Vagina (tissue), 2 donors: ENCODE measurements at places on chromosomes 3 and 15. TPM values are rescaled to one million over a fixed set of nuclear protein-coding genes. Genes with fewer than 3 reads are reported as not detected.

The RLBP1 gene
- not detected for total RNA-seq

The C3orf49 gene
- not detected for total RNA-seq

The SYNPR gene
- total RNA-seq = not detected

The ATG7 gene
- total RNA-seq = 55.0 TPM

The BLM gene
- total RNA-seq = 1.7 TPM

The ARHGAP11A gene
- 7.4 TPM for total RNA-seq

The ARGFX gene
- not detected for total RNA-seq

The SCN11A gene
- not detected for total RNA-seq

The ARNT2 gene
- 8.1 TPM for total RNA-seq

The CHRNA7 gene
- total RNA-seq = 10.1 TPM

The IL17RE gene
- 15.2 TPM for total RNA-seq

The CACNA1D gene
- 0.74 TPM for total RNA-seq

The CTXN2 gene
- total RNA-seq = not detected

GRCh38 chr3:40876009-40876408 lies 323.3 kb upstream of the CTNNB1 start:
- DNase-seq = no peak

DNA sequence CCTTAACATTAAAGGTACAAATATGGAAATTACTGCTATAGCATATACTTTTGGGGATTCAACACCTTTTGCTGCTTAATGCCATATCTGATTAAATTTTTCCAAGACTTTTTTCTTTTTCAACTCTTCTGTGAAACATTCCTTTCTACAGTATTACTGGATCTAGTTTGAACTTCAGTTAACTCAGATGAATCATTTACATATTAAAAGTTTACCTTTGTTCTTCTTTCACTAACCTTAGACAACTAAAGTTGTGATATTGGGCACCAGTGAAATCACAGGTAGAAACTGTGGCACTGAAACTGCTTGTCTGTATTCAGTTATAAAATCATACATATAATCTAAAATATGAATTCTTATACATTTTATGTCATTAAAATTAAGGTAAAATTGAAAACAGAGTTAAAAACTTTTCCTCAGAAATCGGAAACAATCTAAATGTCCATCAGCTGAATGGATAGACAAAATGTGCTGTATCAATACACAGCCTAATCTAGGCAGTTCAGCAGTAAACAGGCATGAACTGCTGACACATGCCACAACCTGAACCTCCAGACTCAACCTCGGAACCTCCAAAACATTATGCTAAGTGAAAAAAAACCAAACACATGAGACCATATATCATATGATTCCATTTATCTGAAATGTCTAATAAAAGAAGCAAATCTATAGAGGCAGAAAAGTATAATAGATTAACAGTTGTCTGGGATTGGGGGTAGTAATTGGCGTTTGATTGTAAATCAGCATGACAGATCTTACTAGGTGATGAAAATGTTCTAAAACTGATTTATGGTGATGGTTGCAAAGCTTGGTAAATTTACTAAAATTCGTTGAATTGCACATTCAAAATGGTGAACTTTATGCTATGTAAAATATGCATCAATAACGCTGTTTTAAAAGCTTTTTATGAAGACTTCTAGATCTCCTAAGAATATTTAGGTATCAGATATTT lies 50.0 kb downstream of the PPARG start:
- DNase-seq = no peak

DNA sequence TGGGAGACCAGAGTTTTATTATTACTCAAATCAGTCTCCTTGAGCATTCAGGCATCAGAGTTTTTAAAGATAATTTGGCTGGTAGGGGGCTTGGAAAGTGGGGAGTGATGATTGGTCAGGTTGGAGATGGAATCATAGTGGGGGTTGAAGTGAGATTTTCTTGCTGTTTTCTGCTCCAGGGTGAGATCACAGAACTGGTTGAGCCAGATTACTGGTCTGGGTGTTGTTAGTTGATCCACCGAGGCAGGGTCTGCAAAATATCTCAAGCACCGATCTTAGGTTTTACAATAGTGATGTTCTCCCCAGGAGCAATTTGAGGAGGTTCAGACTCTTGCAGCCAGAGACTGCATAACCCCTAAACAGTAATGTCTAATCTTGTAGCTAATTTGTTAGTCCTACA lies 141.0 kb downstream of the OTOL1 start:
- DNase-seq = no peak

GRCh38 chr3:193782747-193783146 lies 189.7 kb downstream of the OPA1 start:
- no peak for DNase-seq

- DNase-seq = no peak
Observed at GRCh38 chr3:81643721-81644120, 117.7 kb downstream of the GBE1 start.

- DNase-seq = no peak
Observed at GRCh38 chr15:45747426-45747825, 112.6 kb downstream of the SQOR start.

- no peak for DNase-seq
Observed at GRCh38 chr3:159861369-159861987, 127.2 kb upstream of the IL12A start.

GRCh38 chr3:107956991-107957900 lies 133.6 kb downstream of the CD47 start:
- no peak for DNase-seq

GRCh38 chr3:46953234-46954010 lies 23.1 kb downstream of the CCDC12 start:
- no peak for DNase-seq

GRCh38 chr15:34653992-34654391 lies 70.5 kb upstream of the GOLGA8B start:
- DNase-seq = no peak

- no peak for DNase-seq
Observed at GRCh38 chr15:77387365-77388105, 32.4 kb downstream of the PEAK1 start.

DNA sequence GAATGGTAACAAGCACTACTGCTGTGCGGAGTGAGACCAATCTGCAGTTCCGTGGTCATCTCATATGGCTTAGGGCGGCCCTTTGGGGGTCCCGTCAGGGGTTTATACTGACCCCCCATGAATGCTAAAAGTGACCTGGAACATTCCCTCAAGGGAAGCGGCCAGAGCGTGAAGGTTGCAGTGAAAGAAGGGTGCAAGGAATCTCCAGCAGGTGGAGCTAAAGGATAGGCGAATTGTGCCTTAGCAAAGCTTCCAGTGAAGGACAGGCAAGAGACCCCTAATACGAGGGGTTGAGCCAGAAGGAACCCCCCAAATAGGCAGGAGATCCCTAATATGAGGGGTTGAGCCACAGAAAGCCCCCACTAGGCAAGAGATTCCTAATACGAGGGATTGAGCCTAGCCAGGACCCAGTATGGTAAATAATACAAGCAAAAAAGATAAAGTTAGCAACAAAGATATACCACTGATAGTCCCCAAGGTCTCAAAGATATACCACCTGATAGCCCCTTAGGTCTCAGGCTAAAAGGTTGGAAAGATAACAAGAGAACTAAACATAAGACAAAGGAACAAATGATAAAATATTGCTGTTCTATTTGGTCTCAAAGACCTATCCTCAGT lies 32.8 kb downstream of the ZNF589 start:
- no peak for DNase-seq

DNA sequence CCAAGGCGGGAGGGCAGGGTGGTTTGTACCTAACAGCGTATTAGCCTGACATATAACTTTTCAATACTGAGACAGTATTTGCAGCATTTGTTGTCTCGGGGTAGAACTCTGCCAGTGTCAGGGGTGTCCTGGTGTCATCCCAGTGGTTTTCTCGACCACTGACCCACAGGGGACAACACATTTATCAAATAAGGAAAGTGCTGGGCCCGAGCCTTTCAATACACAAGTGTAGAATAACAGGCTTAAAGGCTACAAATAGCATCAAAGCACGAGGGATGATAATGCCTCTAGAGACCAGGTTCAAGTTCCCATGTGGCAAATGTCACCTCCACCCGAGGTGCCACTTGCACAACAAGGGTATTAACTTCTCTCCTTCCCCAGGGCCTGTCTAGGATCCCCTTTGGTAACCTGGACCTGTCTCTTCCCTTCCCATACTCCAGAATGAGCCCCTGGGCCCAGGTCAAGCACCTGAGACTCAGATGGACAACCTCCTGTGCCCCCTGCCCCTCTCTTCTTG lies 9.5 kb upstream of the SLC6A6 start:
- no peak for DNase-seq

DNA sequence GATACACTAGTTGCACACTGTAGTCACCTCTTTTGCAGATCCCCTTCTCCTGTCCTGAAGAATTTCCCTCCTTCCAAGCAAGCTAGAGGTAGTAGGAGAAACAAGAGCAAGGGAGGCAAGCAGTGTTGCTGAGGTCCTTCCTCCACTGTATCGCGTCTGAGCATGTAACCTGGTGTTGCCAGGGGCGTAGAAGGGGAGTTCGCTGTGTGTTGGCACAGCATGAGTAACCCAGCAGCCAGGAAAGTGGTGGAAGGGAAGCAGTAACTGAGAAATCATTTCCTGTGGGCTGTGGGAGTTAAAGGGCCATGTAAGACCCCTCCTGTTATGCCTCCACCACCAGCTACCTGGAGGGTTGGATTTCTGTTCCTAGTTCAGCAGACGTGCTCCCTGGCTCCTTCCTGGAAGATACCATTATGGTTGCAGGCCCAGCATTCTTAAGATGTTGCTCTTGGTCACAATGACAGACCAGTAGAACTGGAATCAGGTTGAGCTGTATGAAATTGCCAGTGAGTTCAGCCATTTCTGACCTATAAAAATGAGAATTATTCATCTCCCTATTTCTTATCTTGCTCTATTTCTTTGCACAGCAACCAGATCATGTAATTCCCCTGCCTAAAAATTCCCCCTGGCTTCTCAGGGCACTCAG lies 215.3 kb upstream of the TOPAZ1 start:
- DNase-seq = no peak

GRCh38 chr3:155912579-155913190 lies 42.2 kb downstream of the GMPS start:
- no peak for DNase-seq

DNA sequence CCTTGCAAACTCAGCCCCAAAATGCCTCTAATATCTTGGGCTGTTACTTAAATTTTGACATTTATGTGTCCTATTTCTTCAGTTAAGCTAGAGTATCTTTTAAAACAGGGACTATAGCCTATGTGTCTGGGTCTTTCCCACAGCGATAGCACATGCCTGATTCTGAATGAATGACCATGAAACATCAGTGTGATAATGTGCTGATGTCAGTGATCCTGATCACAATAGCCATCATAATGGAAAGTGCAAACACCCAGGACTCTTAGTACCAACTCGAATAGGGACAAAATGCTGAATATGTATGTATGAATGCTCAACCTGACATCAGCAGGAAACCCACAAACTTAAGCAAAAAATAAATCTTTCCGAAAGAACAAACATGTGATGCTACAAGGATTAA lies 537.4 kb downstream of the IGSF11 start:
- DNase-seq = no peak

- DNase-seq = no peak
Observed at GRCh38 chr3:178238179-178238578, 298.1 kb upstream of the KCNMB2 start.

- no peak for DNase-seq
Observed at GRCh38 chr3:9966841-9967240, 14.6 kb upstream of the PRRT3 start.

GRCh38 chr15:69916169-69916785 lies 181.4 kb downstream of the TLE3 start:
- no peak for DNase-seq

DNA sequence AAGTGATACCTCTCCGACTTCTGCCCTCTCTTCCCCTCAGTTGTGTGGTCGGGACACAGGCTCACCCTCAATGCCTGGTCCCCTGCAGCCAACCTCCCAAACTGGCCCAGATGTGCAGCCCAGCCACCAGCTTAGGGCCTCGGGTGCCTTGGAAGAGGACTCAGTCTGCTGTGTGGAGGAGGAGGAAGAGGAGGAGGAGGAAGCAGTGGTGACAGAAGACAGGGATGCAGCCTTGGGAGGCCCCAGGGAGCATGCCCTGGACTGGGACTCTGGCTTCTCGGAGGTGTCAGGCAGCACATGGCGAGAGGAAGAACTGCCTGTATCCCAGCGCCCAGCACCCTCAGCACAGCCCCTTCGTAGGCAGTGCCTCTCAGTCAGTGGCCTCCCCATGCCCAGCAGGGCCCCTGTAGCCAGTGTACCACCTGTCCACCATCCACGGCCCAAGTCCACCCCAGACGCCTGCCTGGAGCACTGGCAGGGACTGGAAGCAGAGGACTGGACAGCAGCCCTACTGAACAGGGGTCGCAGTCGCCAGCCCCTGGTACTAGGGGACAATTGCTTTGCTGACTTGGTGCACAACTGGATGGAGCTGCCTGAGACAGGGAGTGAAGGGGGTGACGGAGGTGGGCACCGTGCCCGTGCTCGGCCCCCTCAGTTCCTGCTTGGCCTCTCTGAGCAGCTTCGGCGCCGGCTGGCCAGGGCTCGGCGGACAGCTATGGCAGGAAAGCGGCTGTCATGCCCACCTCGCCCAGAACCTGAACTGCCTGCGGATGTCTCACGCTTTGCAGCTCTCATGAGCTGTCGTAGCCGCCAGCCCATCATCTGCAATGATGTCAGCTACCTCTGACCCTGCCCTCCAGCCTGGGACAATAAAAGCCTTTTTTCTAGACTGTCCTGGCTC lies 1.3 kb downstream of the INKA1 start:
- no peak for DNase-seq

- DNase-seq = no peak
Observed at GRCh38 chr15:68640791-68641331, 62.1 kb downstream of the CORO2B start.
